ENCODE measurements at places on chromosomes 3 and 15.
A peak's percentile ranks its signal among the peaks of the same experiment; 100 is the strongest.

DNA sequence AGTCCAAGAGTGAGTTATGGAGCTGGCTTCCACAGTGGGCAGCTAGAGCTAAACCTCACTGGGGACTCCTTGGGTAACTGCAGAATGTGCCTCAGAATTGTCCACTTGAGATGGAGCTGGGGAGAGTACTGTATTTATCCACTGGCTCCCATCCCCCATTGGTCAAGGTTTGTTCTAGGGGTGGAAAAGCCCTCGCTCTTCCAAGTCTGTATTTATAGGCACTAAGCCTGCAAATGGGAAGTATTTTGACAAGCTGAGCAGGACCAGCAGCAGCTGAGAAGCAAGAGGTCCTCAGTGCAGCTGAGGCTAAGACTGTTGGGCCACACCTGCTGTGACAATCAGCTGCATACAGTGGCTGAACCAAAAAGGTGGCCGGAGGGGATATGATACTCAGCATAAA, 5.8 kb downstream of the USP13 start:
- no peak for DNase-seq

DNA sequence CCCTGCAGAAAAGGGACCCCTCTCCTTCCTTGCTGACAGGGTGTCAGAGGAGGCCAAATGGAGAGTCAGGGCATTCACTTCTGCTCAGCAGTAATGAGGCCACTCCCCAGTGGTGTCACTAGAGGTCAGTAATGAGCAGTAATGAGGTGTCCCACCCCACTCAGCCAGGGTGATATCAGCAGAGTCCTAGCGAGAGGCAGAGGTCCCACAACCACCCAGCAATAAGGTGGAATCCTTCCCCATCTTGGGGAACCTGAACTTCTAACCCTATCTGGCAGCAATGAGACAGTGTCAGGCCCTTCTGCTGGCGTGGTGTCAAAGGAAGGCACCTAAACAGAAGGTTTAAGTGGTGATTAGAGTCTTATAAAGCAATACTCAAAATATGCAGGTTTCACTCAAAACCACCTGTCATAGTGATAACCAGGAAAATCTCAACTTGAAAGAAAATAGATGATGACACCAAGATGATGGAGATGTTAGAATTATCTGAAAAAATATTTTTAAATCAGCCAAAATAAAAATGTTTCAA, 12.9 kb downstream of the OCA2 start:
- peak; percentile 50 for DNase-seq

DNA sequence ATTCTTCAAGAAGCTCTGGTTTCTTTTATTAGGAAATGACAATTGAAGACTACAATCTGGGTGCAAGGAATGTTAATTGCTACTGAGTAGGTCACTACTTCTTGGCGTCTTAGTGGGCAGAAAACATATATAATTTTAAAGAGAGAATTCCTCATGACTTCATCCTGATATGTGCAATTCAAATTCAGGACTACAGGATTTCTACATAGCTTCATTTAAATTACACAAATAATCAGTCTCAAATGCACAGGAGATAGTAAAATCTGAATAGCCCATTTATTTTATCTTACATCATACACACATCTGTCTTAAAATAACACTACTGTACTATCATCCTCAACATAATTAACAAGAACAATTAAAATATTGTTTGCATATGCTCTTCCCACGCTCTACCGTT, 52.5 kb upstream of the GPR149 start:
- no peak for DNase-seq

DNA sequence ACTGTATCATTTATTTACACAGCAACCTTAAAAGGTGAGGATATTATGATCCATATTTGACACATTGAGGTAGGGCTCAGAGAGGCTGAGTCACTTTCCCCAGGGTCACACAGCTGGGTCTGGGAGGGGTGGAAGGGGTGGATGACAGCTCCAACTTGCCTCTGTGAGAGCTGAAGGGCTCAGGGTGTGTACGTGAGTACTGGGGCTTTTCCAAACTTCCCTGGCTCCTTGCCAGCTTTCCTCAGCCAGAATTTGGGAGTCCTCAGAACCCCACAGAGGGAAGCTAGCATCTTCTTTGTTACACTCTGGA, 58.3 kb upstream of the SLC6A11 start:
- no peak for DNase-seq

GRCh38 chr15:57626713-57627440, 35.2 kb downstream of the MYZAP start:
- DNase-seq = no peak

- no peak for DNase-seq
Measured at GRCh38 chr3:78846718-78847117, 921.1 kb downstream of the ROBO1 start.

DNA sequence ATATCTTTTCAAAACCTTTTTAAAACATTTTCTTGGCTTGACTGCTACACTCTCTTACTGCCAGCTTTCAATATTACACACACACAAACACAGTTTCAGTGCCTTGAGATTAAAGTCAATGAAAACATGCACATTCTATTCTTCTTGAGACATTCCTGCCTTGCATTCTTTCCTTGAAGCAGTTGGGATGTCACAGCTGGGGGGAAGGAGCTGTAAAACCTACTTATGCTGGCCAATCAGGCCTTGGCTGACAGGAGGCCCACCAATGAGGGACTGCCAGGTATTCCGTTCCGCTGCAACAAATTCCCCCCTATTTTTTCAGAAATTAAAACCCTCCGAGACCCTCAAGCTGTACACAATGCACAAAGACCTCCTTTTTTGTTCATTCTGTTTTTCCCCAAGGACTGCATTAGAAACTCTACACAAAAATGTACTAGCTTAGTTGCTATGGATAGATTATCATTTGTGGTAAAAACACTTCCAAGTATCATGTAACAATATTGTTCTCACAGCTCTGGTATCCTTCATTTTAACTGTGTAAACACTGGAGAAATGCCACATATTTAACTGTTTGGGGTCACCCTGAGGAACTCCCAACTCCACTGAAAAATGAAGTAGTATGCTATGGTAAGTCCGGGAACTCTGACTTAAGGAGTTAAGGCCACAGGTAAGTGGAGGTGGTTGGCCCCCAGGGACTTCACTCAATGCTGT, 18.5 kb downstream of the FSTL1 start:
- DNase-seq = no peak
